ENCODE measurements at places on chromosomes 3 and 15. TPM values are rescaled to one million over a fixed set of nuclear protein-coding genes. Genes with fewer than 3 reads are reported as not detected.

GRCh38 chr3:191292243-191293015, 36.8 kb upstream of the CCDC50 start:
- no peak for DNase-seq
- no peaks in the 10 kb centered on the region for H3K27me3 ChIP-seq
- peaks cover 6% of the 10 kb centered on the region for H3K4me1 ChIP-seq

- no peak for DNase-seq
- H3K4me1 ChIP-seq, result peaks cover 3% of the 10 kb centered on the region
- no peak overlapping the region for H3K27ac ChIP-seq
- no peak overlapping the region for H3K4me3 ChIP-seq
- no peaks in the 10 kb centered on the region for H3K27me3 ChIP-seq
- no peaks in the 10 kb centered on the region for H3K36me3 ChIP-seq
Measured at GRCh38 chr3:97232393-97233034, 418.1 kb downstream of the EPHA6 start.

The SH3GL3 gene
- not detected for total RNA-seq

The FOXB1 gene
- not detected for total RNA-seq

DNA sequence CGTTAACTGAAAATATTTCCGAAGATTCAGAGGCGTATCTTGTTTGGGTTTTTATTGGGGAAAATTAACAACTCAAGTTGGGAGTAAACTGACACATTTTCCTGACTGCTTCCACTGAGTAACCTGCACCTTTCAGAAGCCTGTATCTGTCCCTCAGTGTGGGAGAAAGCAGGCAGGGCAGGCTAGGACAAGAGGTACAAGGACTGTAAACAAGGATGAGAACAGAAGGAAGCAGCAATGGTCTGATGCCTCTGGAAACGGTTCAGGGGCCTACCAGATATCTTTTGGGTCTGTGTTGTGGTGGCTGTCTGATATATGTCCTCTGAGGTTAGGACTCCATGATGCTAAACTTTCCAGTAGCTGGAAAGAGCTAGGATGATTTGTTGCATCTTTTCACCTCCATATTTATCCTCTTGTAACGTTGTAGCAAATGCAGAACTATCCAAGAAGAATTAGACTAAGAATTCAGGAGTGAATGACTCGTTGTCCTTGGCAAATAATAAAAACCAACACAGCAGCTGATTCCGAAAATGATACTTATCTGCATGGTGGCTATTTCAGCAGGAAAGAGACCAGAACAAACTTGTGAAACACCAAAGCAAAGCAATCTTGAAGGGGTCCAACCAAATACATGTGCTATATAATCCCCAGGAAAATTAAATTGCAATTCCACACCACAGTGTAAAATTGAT, 195.9 kb upstream of the ICE2 start:
- H3K36me3 ChIP-seq, result no peaks in the 10 kb centered on the region
- H3K4me3 ChIP-seq, result no peak overlapping the region
- no peaks in the 10 kb centered on the region for H3K27me3 ChIP-seq
- peaks cover 30% of the 10 kb centered on the region for H3K4me1 ChIP-seq
- H3K27ac ChIP-seq, result no peak overlapping the region

DNA sequence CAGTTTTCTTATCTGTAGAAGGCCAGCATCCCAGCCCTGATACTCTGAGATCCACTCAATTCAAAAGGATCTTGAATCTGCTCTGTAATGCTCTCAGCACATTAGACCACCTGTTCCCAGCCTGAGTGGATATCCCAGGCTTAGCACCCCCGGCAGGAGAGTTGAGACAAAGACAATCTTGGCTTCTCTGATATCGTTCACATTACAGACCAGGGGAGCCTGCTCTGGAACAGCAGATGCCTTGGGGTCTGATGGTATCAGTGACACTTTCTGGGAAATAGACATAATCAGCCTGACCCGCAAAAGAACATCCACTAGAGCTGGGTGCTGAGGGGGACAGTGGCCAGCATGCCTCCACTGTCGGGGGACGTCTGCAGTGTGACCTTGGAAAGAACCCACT, 70.6 kb downstream of the BDH1 start:
- peaks cover 76% of the 10 kb centered on the region for H3K4me1 ChIP-seq
- DNase-seq, result no peak
- no peaks in the 10 kb centered on the region for H3K27me3 ChIP-seq

GRCh38 chr3:32577581-32578556, 7.2 kb upstream of the DYNC1LI1 start:
- peak overlapping the region; percentile 88 for H3K27ac ChIP-seq
- no peak for DNase-seq
- H3K36me3 ChIP-seq, result no peaks in the 10 kb centered on the region
- H3K4me1 ChIP-seq, result peaks cover 36% of the 10 kb centered on the region
- no peaks in the 10 kb centered on the region for H3K27me3 ChIP-seq
- H3K4me3 ChIP-seq, result peak overlapping the region; percentile 7

GRCh38 chr15:64247535-64247905, 84.7 kb upstream of the PPIB start:
- H3K27me3 ChIP-seq, result no peaks in the 10 kb centered on the region
- H3K27ac ChIP-seq, result peak overlapping the region; percentile 93
- no peaks in the 10 kb centered on the region for H3K36me3 ChIP-seq
- no peak overlapping the region for H3K4me3 ChIP-seq
- H3K4me1 ChIP-seq, result peaks cover 54% of the 10 kb centered on the region

The ANKUB1 gene
- total RNA-seq, result not detected

DNA sequence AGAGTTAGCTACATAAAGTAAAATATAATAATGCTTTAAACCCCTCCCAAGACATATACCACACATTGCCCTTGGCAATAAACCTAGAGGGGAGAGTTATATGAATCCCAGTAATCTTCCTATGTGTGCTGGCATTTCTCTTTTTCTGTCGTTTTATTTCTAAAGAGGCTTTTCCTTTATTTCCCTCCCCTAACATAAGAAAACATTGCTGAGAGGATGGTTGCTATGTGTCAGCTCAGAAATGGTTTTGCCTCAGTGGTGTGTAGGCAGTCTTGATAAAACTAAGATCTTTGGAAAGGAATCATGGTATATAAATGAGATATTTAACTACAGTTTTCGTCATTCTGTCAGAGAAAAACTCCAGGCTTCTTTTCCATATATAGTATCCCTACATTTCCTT, 30.0 kb downstream of the CCDC191 start:
- DNase-seq, result no peak
- H3K4me1 ChIP-seq, result no peaks in the 10 kb centered on the region
- no peak overlapping the region for H3K4me3 ChIP-seq

- peaks cover 18% of the 10 kb centered on the region for H3K4me1 ChIP-seq
- H3K4me3 ChIP-seq, result no peak overlapping the region
- peaks cover 8% of the 10 kb centered on the region for H3K36me3 ChIP-seq
- DNase-seq, result no peak
- no peaks in the 10 kb centered on the region for H3K27me3 ChIP-seq
Measured at GRCh38 chr15:75943713-75944215, 40.1 kb downstream of the FBXO22 start.

- no peaks in the 10 kb centered on the region for H3K27me3 ChIP-seq
- H3K4me1 ChIP-seq, result peaks cover 49% of the 10 kb centered on the region
- no peaks in the 10 kb centered on the region for H3K36me3 ChIP-seq
- DNase-seq, result no peak
Measured at GRCh38 chr3:65961733-65962132, 77.0 kb downstream of the MAGI1 start.

The RBMS3 gene
- 82.6 TPM for total RNA-seq

GRCh38 chr3:194367992-194368841, 1.3 kb downstream of the LRRC15 start:
- DNase-seq, result peak; percentile 80
- H3K27ac ChIP-seq, result no peak overlapping the region
- H3K36me3 ChIP-seq, result no peaks in the 10 kb centered on the region
- H3K4me1 ChIP-seq, result peaks cover 37% of the 10 kb centered on the region
- peaks cover 21% of the 10 kb centered on the region for H3K27me3 ChIP-seq
- H3K4me3 ChIP-seq, result no peak overlapping the region

DNA sequence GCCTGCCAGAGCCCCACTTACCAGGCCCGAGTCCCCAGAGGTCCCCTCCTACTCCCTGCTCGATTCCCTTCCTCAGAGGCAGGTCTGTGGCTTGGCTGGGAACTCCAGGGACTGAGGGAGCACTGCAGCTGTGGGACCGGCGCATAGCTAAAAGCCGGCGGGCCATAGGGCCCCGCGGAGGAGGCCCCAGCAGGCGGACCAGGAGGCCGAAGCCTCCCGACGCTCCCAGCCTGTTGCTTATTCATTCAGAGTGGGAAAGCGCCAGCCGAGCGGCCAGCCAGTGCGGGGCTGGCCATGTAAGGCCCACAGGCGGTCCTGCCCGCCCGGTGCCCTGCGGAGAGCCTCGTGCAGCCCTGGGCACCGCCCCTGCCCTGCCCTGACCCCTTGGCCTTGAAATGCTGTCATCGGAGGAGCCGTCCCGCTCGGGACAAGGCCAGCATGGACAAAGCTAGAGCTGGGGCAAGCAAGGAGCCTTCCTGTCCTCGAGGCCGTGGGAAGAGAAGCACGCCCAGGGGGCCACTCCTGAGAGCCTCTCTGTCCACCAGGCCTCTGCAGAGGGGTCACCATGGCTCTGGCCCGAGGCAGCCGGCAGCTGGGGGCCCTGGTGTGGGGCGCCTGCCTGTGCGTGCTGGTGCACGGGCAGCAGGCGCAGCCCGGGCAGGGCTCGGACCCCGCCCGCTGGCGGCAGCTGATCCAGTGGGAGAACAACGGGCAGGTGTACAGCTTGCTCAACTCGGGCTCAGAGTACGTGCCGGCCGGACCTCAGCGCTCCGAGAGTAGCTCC, at the start of gene LOXL1:
Gene LOXL1 (plus strand): TSS at position 244 of the 784 bp plus-strand sequence. CDS start 322 bp downstream, at position 566.
- peak; percentile 96 for DNase-seq
- H3K4me3 ChIP-seq, result peak within 1 kb of the TSS; percentile 80
- peaks cover 80% of the 10 kb centered on the region for H3K4me1 ChIP-seq
- H3K36me3 ChIP-seq, result peaks cover 5% of the 10 kb centered on the region
- peak within 1 kb of the TSS; percentile 90 for H3K27ac ChIP-seq

DNA sequence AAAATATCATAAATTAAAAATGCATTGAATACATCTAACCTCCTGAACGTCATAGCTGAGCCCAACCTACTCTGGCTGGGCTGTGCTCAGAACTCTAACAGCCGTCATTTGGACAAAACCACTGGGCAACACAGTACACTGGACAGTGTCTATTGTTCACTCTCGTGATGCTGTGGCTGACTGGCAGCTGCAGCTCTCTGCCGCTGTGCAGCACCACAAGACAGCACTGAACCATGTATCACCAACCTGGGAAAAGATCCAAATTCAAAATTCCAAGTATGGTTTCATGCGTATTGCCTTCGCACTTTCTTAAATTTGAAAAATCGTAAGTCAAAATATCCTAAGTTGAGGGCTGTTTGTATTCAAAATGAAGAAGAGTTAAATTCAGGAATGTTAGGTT, 145.1 kb upstream of the CNTN4 start:
- H3K4me1 ChIP-seq, result no peaks in the 10 kb centered on the region
- no peak for DNase-seq
- no peak overlapping the region for H3K4me3 ChIP-seq

The CD200 gene
- total RNA-seq, result 1.8 TPM

The SLC27A2 gene
- total RNA-seq, result not detected

- H3K4me1 ChIP-seq, result peaks cover 4% of the 10 kb centered on the region
- DNase-seq, result no peak
- H3K27me3 ChIP-seq, result no peaks in the 10 kb centered on the region
- no peak overlapping the region for H3K4me3 ChIP-seq
Measured at GRCh38 chr15:59659366-59659765, 2.1 kb upstream of the GTF2A2 start.

The EPHA6 gene
- total RNA-seq, result 0.62 TPM

DNA sequence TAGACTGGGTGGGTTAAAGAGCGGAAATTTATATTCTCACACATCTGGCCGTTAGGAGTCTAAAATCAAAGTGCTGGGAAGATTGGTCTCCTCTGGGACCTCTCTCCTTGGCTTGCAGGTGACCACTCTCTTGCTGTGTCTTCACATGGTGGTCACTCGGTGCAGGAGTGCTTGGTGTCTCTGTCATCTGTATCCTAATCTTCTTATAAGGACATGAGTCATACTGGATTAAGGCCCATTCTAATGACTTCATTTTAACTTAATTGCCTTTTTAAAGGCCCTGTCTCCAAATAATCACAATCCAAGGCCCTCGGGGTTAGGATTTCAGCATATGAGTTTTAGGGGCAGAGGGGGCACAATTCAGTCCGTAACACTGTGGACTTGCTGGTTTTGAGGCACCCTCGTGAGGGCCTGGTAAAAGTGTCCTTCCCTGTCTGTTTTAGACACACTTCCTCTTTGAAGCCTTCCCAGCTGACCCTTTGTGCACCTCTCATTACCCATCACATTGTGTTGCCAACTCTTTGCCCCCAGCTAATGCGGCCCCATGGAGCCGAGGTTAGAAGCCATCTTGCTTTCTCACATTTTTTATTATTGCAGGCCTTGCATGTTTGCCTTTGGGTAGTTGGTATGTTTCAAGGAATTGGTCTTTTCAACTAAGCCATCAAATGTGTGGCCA, 3.2 kb downstream of the XYLB start:
- no peaks in the 10 kb centered on the region for H3K27me3 ChIP-seq
- no peak for DNase-seq
- peaks cover 6% of the 10 kb centered on the region for H3K4me1 ChIP-seq
- no peaks in the 10 kb centered on the region for H3K36me3 ChIP-seq
- no peak overlapping the region for H3K27ac ChIP-seq
- H3K4me3 ChIP-seq, result no peak overlapping the region

GRCh38 chr3:191234216-191234615, 35.2 kb downstream of the OSTN start:
- H3K4me1 ChIP-seq, result peaks cover 41% of the 10 kb centered on the region
- H3K27me3 ChIP-seq, result no peaks in the 10 kb centered on the region
- DNase-seq, result no peak
- no peaks in the 10 kb centered on the region for H3K36me3 ChIP-seq
- H3K27ac ChIP-seq, result no peak overlapping the region
- H3K4me3 ChIP-seq, result no peak overlapping the region

DNA sequence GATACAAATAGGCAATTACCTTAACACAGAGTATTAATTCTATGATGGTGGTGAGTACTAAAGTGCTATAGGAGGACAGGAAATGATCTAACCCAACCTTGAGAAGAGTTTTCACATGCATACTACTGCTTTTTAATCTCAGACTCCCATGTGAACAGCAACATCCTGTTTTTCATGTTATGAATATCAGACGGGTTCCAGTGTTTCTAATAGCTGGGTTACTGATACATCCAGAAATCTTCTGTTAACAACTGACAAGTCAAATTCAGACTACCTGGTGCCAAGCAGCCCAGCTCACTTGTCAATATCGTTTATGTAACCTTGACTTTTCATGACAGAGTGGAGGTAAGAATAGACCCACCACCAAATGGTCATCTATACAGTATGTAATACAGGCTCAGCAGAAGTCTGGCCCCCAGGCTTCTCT, 220.2 kb upstream of the COL8A1 start:
- H3K27ac ChIP-seq, result peak overlapping the region; percentile 88
- H3K27me3 ChIP-seq, result no peaks in the 10 kb centered on the region
- no peak for DNase-seq
- peaks cover 6% of the 10 kb centered on the region for H3K36me3 ChIP-seq

- H3K4me3 ChIP-seq, result no peak overlapping the region
- H3K36me3 ChIP-seq, result peaks cover 7% of the 10 kb centered on the region
- no peak overlapping the region for H3K27ac ChIP-seq
- no peak for DNase-seq
- H3K4me1 ChIP-seq, result peaks cover 8% of the 10 kb centered on the region
Measured at GRCh38 chr15:38002883-38003477, 68.5 kb downstream of the TMCO5A start.

The GPR87 gene
- not detected for total RNA-seq

The RPL39L gene
- total RNA-seq, result 17.4 TPM

GRCh38 chr15:41882689-41883483, 11.0 kb downstream of the SPTBN5 start:
- H3K36me3 ChIP-seq, result peaks cover 5% of the 10 kb centered on the region
- H3K4me3 ChIP-seq, result no peak overlapping the region
- H3K27me3 ChIP-seq, result no peaks in the 10 kb centered on the region
- H3K27ac ChIP-seq, result no peak overlapping the region

- H3K27ac ChIP-seq, result no peak overlapping the region
- no peak overlapping the region for H3K4me3 ChIP-seq
- no peaks in the 10 kb centered on the region for H3K27me3 ChIP-seq
Measured at GRCh38 chr3:175297216-175297615, 438.1 kb downstream of the NAALADL2 start.
